ENCODE measurements at places on chromosomes 5 and 9.

- no peak for DNase-seq
Measured at GRCh38 chr9:129455151-129455995, 165.5 kb downstream of the C9orf50 start.

- no peak for DNase-seq
Measured at GRCh38 chr5:158802941-158803341, 296.8 kb downstream of the EBF1 start.

GRCh38 chr5:104914536-104915070 is 1352.0 kb upstream of the NUDT12 start:
- no peak for DNase-seq

DNA sequence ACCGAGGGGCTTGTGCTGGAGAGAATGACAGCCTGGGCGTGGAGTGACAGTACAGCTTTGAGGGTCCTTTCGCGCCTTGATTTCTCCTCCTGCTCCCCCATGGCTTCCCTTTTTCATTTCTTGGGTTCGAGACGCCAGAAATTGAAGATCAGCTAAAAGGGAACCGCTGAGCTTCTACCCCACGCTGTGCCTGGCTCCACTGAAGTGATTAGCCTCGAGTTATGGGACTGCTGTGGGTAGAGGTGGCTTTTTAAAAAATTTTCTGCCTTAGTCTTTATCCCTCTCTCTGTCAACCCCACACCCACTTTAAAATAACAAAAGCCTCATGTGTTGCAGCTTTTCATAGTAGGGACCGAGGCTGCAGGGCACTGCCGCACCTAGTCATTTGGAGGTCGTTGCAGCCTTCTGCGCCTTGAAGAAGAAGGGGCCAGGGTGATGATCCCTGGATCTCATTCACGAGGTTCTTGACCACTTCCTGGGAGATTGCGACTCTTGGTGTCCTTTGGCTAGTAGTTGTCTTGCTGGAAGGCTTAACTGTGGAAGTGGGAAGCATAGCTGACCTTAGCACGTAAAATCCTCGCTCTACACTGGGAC is 603 bp downstream of the PPIP5K2 start:
- peak; percentile 36 for DNase-seq

GRCh38 chr9:130396581-130396980 is 48.2 kb upstream of the ASS1 start:
- DNase-seq: no peak

DNA sequence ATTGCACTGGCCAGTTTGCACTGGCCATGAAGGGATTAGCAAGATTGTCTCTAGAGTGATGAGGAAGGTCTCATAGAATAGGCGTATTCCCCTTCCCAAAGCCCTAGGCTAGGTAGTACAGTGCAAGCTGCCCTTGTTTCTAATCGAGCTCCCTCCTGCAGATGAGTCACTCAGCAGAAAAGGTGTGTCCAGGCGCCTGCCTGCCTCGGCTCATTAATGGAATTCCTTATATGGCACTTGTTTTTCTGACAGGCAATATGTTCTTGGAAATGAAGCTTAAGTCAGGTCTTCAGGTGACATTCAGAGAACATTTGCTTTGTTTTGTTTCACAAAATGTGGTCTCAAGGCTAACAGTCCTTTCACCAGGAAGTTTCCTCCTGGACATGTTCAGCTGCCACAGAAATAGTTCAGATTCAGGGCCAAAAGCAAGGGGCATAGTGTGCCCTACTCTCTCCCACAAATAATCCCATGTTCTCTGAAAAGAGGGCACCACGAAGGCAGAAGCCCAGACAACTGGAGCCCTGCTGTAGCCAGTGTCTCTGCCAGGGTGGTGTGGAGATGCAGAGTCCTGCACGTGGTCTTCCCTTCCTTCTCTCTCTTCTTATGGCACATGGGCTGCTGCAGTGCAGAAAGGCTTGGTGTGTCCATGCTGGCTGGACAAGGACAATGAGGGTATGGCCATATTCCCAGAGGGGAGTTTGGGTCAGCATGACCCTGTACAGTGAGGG is 281.1 kb upstream of the MAP3K1 start:
- DNase-seq: no peak

DNA sequence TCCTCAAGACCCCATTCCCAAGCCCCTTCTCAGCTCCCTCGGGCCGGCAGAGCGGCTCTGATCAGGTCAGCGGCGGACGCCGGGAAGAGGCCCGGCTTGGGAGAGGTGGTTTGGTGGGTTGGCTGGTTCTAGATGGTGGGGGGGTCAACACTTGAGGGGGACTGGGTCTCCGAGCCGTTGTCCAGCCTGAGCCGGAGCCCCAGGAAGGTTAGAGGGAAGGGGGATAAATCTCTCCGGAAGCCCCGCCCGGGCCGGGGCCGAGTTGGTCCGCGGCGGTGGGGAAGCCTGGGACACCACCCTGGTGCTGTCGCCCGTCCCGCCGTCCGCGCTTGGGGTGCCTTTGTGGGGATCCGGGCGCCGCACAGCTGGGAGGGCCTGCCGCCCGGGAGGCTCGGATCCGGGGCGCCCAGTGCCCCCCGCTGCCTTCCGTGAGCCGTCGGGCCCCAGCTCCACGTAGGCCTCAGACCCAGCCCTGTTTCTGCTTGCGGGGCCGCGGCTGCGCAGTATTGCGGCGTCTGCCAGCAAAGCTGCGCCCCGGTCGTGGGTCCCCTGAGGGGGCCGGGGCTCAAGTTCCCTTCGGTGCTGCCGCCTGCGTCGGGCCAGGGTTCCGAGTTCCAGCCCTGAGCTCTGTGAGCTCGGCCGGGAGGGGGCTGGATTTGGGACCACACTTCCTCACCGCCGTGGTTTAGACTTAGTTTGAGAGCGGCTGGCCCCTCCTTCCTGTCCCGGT is 542 bp upstream of the TRIM52 start:
- DNase-seq: no peak

GRCh38 chr9:20512636-20513035 is 109.7 kb downstream of the MLLT3 start:
- no peak for DNase-seq

DNA sequence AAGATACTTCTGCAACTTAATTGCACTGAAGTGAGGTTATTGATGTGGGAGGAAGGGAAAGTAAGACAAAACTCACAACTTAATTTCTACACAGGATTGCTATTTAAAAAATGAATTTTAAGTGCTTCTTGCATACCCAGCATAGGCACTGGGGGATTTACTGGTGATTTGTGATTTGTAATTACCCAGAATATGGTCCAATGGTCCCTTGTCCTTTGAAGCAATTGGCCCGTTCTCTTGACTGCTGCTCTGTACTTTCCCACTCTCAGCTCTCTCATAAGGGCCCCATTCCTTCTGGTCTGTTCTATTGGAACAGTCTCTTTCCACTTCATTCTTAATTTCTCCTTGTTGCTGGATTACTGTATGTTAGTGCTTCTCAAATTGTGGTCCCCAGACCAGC is 75.4 kb upstream of the SPATA31D4 start:
- no peak for DNase-seq

DNA sequence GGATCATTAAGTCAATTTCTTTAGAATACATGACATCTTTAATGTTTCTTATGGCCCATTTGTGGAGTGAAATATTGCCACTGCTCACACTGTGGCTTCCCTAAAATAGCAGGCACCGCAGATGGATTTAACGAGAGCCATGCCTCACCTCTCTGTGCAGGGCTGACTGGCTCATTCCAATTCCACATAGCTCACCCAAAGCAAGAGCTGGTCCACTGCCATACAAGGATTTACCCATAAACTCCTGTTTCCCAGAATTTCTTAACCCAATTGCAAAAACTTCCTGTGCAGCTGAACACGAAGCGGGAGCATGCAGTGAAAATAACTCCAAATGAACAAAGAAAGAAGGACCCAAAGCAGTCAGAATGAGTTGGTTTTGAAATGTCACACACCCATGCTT is 159.5 kb downstream of the BAAT start:
- no peak for DNase-seq

- DNase-seq: no peak
Measured at GRCh38 chr5:24649531-24649930, 4.8 kb upstream of the CDH10 start.

GRCh38 chr9:35790385-35791296 is 750 bp upstream of the NPR2 start:
- DNase-seq: peak; percentile 74
